CD4-positive, alpha-beta T cell treated with Interleukin-21 for 1 hour (primary cell): ENCODE measurements at places on chromosomes 2 and 18.

GRCh38 chr18:74609535-74609934 is 11.9 kb downstream of the ZNF407 start:
- no peak for DNase-seq

GRCh38 chr2:172087780-172088244 is 2.5 kb downstream of the DLX1 start:
- DNase-seq: no peak

- DNase-seq: no peak
These were observed 226.6 kb downstream of the ACKR3 start for GRCh38 chr2:236796236-236796635.

DNA sequence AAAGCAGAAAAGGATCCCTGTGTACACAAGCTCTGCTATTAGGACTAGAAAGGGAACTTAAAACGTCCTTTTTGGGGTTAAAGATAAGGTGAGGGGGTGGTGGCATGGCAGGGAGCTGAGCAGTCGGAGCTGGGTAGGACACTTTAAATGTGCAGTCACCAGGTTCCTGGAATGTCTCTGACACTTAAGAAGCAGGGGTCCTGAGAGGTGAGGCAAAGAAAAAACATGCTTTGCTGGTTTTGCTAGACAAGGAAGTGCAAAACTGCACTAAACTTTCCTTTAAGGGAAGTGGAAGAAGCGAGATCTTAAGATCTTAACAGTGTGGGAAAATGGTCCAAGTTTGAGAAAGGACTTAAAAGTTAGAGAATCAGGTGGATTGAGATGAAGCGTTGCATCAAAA is 99.5 kb upstream of the MAP3K20 start:
- no peak for DNase-seq

- peak; percentile 6 for DNase-seq
These were observed 178.6 kb downstream of the ZBTB7C start for GRCh38 chr18:48230467-48231113.

DNA sequence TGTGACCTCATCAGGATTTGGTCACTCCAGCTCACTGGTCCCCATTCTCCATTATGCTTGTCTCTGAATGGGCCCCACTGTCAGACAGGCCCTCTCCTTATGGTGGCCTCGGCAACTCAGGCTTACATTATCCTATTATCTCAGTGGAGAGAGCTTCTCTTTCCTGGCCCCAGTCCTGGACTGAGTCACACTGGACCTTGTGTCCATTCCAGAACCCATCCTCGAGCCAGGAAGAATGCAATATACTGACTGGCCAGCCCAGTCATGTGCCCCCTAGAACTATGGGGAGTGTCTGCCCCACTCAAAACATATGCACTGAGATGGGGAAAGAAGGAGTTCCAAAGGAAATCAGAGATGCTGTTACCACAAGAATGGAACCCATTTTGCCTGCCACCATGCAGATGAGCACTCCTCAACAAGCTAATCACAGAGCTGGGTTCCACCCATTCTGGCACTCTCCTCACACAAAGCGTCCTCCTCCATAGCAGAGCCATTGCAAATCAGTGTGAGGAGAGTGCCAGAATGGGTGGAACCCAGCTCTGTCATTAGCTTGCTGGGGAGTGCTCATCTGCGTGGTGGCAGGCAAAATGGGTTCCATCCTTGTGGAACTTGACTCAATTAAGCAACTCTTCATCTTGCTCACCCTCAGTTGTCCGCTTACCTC is 71.9 kb downstream of the CHRNA1 start:
- no peak for DNase-seq

GRCh38 chr18:46437061-46437460 is 220.0 kb downstream of the LOXHD1 start:
- no peak for DNase-seq

GRCh38 chr2:24435391-24436316 is 55.4 kb upstream of the NCOA1 start:
- DNase-seq: no peak

- DNase-seq: peak; percentile 15
These were observed 209.0 kb downstream of the PRKCE start for GRCh38 chr2:45860136-45861121.

DNA sequence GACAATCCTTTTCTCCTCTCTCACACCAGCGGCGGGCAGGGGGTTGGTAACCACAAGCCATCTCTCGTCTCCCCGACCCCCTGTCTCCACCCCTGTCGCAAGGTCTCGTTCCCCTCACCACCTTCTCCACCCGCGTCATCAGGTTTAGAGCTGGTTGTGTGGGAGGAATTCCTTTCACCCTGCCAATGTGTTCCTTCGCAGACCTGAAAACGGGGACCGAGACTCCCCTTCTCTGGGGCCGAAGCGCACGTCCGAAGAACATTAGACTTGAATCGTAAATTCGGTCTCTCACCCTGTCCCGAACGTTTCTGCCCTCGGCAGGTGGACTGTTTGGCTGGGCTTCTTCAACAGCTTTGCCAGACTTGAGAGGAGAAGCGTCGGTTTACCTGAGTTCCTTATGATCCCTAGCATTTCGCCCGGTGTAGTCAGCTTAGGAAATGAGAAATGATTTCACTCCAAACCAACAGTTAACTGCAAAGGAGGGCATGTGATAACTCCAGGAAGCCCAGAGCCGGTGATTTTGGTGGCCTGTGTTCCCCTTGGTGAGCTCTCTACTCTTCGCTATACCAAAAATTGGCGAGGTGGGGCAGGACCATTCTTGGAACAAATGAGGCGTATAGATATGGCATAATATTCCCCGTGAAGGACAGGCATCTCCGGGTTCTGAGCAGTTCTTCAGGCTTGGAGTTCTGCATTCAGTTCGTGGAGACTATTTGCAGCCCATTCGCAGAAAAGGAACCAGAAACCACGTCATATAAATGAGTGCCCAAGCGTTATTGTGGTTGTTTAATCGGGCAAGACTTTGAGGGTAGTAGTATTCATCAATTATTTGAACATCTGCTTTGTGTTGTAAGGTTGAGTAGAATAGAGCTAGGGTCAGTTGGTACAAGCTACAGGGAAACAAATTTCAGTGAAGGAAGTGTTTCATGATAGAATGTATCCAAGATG is 694 bp downstream of the CFAP36 start:
- DNase-seq: peak; percentile 54

GRCh38 chr18:27366665-27367064 is 181.6 kb upstream of the CHST9 start:
- DNase-seq: no peak

DNA sequence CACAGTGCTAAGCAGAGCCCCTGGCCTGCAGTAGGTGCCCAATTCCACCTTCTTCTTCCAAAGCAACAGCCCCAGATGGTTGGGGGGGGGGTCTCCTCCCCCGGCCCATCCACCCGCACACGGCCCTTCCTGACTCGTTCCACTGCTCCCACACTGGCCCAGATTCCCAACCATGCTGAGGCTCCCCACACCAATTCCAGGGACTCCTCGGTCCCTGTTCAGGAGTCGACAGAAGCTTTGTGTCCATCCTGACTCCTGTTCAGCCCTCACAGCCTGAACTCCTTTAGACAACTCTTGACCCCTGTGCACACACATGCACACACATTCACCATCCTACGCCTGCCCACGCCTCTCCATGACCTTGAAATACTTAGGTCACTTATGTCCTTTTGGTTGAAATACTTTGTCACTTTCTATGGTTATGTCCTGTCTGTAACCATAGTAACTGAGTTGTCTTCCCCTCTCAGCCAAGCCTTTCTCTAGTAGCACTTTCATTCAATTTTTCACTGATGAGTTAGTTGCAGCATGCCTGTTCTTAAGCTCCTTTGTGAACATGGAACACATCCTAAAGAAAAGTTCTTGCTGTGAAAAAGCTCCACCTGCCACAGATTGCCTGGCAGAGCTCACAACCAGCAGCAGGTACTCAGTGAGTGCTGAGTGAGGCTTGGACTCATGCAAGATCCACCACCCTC is 225.8 kb downstream of the SEPTIN10 start:
- no peak for DNase-seq

DNA sequence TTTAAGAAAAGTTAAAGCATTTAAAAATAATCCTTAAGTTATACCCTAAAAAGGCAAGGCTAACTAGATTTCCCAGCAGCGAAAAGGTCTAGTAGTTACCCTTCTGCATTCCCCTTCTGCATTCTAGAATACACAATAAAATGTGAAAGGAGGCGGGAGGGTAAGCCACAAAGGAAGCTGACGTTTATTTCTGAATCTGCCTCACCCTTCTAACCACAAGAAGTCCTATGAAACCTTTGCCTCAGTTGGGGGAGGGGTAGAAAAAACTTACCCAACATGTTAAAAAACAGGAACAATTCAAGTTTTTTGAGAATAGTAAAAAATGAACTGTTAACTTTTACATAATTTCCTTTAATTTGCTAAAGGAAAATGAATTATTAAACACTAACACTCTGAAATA is 11.3 kb downstream of the STK17B start:
- DNase-seq: peak; percentile 92

GRCh38 chr2:177026956-177027355 is 185.6 kb upstream of the HNRNPA3 start:
- DNase-seq: no peak

GRCh38 chr2:72278046-72278445 is 130.4 kb upstream of the CYP26B1 start:
- DNase-seq: no peak

- DNase-seq: no peak
These were observed 67.8 kb downstream of the NXPH2 start for GRCh38 chr2:138712212-138712979.

- DNase-seq: no peak
These were observed 93.6 kb downstream of the RAPGEF4 start for GRCh38 chr2:172829229-172829628.

- peak; percentile 30 for DNase-seq
These were observed 60.1 kb downstream of the LIMS1 start for GRCh38 chr2:108594132-108594981.

- no peak for DNase-seq
These were observed 48.0 kb upstream of the ATP6V1B1 start for GRCh38 chr2:70887550-70888246.

GRCh38 chr2:74373221-74373676 is 6.9 kb downstream of the DCTN1 start:
- DNase-seq: no peak

DNA sequence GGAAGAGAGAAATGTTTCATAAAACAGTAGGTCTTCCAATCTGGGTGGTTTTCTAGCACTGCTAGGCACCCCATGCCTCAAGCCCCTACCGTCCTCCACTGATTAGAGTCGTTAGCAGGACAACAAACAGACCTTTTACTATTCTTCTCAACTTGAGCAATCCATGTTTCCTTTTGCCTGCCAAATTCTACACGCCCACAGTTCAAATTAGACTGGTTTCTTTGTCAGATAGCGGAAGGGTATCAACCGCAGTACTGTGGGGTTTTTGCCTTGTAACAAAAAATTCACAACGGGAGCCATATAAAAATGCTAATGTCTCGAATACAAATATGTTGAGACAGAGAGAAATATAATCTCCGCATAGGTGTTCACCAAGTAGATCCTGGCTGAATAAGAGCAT is 59.9 kb downstream of the VIT start:
- DNase-seq: no peak

GRCh38 chr18:23099621-23100020 is 35.7 kb upstream of the CABLES1 start:
- no peak for DNase-seq

- no peak for DNase-seq
These were observed 55.9 kb upstream of the RTN4 start for GRCh38 chr2:55106148-55106547.

DNA sequence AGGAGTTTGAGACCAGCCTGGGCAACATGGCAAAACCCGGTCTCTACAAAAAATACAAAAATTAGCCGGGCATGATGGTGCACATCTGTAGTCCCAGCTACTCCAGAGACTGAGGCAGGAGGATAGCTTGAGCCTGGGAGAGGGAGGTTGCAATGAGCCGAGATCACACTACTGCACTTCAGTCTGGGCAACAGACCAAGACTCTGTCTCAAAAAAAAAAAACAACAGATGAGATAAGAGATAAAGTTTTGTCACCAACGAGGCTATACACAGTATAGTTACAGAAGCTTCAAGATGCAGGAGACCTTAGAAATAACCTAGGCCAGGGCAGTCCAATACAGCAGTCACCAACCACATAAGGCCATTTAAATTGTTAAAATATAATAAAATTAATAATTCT is 9.4 kb downstream of the FAM124B start:
- no peak for DNase-seq

GRCh38 chr2:209431701-209432100 is 7.9 kb downstream of the MAP2 start:
- DNase-seq: no peak

DNA sequence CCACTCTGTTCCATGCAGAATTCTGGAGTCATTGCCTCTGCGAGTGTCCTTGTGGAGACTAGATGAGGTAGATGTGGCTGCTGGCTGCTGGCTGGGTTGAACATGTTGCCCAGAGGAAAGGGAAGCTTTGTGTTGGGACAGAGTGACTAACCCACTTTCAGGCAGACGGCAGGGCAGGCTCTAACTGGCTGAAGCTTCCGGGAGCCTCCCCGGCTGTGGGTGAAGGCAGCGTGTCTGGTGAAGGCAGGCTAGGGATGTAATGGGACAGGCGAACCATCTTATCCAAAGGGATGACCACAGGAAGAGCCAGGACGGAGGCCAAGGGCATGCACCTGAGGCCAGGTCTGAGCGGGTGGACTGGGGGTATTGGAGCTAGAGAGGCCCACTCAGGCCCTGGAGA is 16.0 kb downstream of the ASPRV1 start:
- DNase-seq: no peak

DNA sequence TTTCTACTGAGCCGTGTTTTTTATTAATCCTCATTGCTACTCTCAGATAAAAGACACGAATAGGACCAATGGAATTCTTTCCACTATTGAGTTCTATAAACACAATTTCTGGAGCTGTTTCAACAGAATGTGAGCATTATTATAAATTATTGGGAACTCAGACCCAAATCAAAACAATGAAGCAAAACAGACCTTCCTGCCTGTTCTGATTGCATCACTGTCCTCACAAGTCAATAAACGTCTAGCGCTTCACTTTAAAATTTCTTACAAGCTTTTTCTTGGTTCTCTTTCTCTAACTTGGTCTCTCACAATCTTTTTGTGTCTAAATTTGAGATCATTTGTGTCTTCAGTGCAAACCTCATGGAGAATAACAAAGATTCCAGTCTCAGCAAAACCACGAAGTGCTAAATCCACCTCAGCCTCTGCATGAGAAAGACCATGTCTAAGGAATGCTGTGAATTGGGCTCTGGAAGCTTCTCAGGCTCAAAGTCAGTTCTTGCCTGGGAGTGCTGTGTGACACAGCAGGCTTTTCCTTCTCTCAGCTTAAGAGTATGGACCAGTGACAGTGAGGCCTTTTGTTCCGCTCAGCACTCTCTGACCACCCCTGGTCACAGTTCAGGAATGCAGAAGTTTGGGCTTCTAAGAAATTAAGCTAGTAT is 22.8 kb downstream of the ARHGAP28 start:
- DNase-seq: no peak

GRCh38 chr2:215083146-215083545 is 55.3 kb downstream of the ABCA12 start:
- no peak for DNase-seq

GRCh38 chr18:32749809-32750208 is 23.0 kb downstream of the KLHL14 start:
- no peak for DNase-seq
